SW480 (cell line): ENCODE measurements at places on chromosomes 1 and 21.
A peak's percentile ranks its signal among the peaks of the same experiment; 100 is the strongest.

GRCh38 chr21:38159355-38159754 lies 97.4 kb upstream of the KCNJ15 start:
- DNase-seq = peak; percentile 81

- DNase-seq = no peak
Measured at GRCh38 chr1:201816309-201816854, 12.6 kb upstream of the IPO9 start.

DNA sequence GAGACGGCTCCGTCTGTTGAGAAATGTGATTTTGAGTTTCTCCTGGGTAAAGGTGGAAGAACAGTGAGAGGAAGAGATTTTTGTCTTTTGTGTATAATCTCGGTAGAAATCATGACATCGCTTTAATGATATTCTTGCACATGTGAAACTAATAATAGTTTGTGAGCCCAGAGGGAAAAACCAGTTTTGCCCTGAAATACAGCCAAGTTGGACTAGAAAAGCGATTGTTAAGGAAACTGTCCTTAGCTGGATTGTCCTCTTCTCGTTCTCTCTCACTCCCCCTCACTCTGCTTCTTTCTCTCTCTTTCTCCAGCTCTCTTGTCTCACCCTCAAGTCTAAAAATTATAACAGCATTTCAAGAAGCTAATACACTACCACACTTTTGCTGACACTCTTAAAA lies 17.1 kb downstream of the KCNJ6 start:
- DNase-seq = no peak

- no peak for DNase-seq
Measured at GRCh38 chr1:114345930-114346479, 165.0 kb downstream of the TRIM33 start.

- no peak for DNase-seq
Measured at GRCh38 chr1:12627296-12627695, 9.3 kb upstream of the DHRS3 start.

- no peak for DNase-seq
Measured at GRCh38 chr1:209927466-209927865, 10.6 kb upstream of the SYT14 start.

DNA sequence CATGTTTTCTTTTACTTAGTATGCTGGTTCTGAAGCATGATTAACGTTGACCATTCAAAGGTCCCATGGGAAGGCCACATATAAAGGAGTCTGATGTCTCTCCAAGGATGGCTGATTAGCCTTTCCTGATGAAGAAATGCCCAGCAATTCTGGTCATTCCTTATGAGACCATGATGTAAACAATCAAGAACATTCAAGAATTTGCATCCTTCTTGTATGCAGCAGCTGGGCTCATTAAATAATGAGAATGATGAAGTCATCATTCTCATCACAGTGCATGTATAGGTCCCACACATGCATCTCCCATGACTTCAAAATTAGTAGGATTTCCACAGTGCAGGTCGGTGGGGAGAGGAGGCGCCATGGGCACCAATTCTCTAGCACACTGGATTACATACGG lies 85.4 kb downstream of the APP start:
- no peak for DNase-seq

DNA sequence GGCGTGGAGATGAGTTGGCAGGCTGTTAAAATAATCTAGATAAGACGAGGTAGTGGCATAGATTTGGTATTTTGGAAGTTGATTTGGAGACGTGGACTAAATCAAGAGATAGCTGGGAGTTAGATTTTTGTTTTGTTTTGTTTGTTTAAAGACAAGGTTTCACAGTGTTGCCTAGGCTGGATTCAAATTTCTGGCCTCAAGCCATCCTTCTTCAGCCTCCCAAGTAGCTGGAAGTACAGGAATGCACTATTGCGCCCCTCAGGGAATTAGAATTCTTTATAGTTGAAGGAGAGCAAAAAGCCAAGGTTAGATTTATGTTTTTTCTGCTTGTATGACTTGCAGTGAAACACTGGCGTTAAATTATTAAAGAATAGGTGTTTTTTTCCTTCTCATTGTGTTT lies 22.3 kb upstream of the SNRPE start:
- no peak for DNase-seq
